H4 (cell line): ENCODE measurements at places on chromosomes 1 and 21. TPM values are rescaled to one million over a fixed set of nuclear protein-coding genes. Genes with fewer than 3 reads are reported as not detected.

DNA sequence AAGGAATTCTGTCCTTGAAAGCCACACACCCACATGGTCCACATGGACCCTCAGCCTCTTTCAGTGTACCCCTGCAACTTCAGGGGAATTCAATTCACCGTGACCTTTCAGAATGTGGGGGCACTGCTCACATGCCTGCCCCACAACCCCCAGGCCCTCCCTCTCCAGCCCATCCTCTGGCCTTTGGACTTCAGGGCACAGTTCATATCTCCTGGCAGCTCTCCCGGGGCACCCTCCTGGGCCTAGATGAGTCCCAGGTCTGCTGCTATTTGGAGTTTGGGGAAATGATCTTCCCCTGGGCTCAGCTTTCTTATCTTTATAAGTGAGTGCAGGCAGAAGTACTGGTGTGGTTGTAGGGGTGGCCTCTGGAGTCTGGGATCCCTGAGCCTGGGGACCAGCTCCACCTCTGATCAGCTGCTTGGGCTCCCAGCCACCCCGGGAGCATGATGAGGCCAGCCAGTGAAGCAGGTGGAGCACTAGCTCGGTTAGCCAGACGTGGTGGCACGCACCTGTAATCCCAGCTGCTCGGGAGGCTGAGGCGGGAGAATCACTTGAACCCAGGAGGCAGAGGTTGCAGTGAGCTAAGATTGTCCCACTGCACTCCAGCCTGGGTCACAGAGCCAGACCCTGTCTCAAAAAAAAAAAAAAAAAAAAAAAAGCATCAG lies 15.8 kb downstream of the C1orf167 start:
- DNase-seq = no peak

Gene SLC25A34
- 0.10 and 0.47 TPM in 2 replicates for total RNA-seq

DNA sequence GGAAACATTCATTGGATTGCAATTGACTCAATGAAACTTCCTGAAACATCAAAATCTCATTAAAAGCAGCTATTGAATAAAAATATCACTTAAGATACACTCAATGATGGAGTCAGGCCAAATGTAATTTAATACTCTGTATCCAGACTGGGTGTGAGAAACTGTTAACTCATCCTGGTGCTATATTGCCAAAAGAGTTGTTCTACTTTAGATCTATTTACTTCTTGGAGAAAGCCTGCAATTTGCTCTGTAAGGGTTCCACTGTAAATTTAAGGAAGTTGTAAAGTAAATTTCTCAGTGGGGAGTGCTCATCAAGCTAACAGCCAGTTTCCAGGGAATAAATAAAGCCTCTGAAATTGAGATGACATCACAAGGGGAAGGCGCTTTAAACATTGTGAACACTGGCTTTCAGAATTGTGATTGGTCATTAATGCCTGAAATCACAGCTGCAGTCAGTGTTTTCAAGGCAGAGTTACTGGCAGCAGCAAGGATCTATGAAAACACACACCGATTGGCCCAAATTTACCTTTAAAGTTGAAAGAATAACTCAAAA lies 91.4 kb downstream of the OLFM3 start:
- peak; percentile 3 for DNase-seq

Gene CACNA1S
- total RNA-seq = not detected in 2 replicates

Gene GJA5
- 0.15 and 0.41 TPM in 2 replicates for total RNA-seq

DNA sequence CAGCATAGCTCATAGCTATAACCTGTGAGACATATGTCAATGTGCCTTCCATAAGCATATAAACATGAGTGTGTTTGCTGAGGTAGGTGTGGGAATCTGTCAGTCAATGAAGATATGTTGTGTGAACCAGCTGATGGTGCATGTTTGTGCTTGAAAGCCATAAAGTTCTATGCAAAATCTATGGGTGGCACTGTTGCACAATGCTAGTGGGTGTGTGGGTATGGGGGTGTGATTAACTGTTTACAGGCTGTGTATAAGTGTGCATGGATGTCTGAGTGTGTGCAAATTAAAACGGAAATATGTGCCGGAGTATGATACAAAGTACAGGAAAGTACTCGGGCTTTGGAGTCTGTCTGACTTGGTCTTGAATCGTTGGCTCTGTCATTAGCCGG lies 1.0 kb upstream of the ATP2B4 start:
- peak; percentile 26 for DNase-seq

- DNase-seq = no peak
Measured at GRCh38 chr1:66160719-66161118, 368.0 kb downstream of the PDE4B start.

DNA sequence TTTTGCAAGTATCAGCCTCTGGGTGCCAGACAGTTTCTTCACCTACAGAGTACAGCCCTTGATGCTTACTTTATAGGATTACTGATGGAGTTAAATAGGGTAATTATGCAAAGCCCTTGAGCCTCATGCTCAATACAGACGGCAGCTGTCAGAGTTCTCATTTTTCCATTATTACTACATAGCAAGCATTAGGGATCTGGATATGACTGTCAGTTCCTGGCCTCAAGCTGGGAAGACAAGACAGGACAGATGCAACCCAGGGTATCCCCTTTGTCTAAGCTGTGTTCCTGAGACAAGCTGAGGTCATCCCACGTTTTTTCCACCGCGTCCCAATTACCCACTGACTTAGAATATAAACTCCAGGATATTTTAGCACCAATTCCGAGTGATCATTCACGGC lies 94.4 kb downstream of the SLC35F3 start:
- DNase-seq = no peak

Gene PIK3CD
- total RNA-seq = 2.3 and 3.1 TPM in 2 replicates

Gene ESRRG
- total RNA-seq = 0.72 and 0.76 TPM in 2 replicates

- DNase-seq = peak; percentile 55
Measured at GRCh38 chr1:210232511-210233215, at the start of gene SERTAD4. TSS of gene SERTAD4 (plus strand) at chr1:210232796. CDS start at chr1:210237961, 5,165 bp downstream.

Gene TTC22
- total RNA-seq = not detected in 2 replicates

GRCh38 chr1:147837129-147837963 lies 65.2 kb upstream of the GJA8 start:
- no peak for DNase-seq

Gene CYP4B1
- total RNA-seq = not detected in 2 replicates

Gene OLFM3
- 1.2 and 1.4 TPM in 2 replicates for total RNA-seq

Gene DENND2C
- total RNA-seq = 0.39 and 0.62 TPM in 2 replicates

- no peak for DNase-seq
Measured at GRCh38 chr1:199688133-199688676, 339.3 kb upstream of the NR5A2 start.

GRCh38 chr1:109541102-109541501 lies 1.4 kb downstream of the GPR61 start:
- DNase-seq = no peak

- DNase-seq = no peak
Measured at GRCh38 chr1:210750468-210750867, 383.5 kb downstream of the KCNH1 start.

Gene TTLL10
- not detected in 2 replicates for total RNA-seq

- peak; percentile 28 for DNase-seq
Measured at GRCh38 chr1:156233426-156234127, 8.4 kb upstream of the BGLAP start.

GRCh38 chr1:214352838-214353237 lies 71.9 kb downstream of the SMYD2 start:
- DNase-seq = no peak

DNA sequence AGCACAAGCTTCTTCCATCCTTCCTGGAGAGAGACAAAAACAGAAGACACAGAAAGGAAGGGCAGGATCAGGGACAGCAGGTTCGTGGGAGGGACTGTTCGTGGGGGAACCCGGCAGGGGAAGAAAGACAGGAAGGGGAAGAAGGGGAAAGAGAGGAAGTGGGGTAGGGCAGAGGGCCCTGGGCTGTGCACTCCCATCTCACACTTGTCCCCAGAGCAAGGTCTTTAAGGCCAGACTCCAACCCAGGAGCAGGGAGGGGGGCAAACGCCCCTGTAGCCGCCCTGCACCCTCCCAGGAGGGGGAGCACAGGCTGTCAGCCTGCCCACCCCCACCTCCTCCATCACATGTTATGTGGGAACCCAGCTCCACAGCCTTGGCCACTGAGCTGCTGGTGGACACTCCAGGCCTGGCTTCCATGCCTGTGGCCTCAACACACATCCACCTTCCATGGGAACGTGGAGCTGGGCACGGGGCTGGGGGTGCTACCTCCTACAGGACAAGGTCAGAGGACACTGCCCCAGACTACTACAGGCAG lies 9.3 kb downstream of the SLC19A1 start:
- DNase-seq = no peak

GRCh38 chr21:42653231-42654061 lies at the start of gene PDE9A:
TSS of gene PDE9A (plus strand) at chr21:42653621. CDS start at chr21:42653815, 194 bp downstream.
- DNase-seq = no peak

- DNase-seq = no peak
Measured at GRCh38 chr1:79825551-79825950, 819.0 kb upstream of the ADGRL4 start.

GRCh38 chr1:37100310-37100709 lies 66.0 kb upstream of the GRIK3 start:
- DNase-seq = no peak

GRCh38 chr1:228074954-228075730 lies 7.4 kb upstream of the ARF1 start:
- no peak for DNase-seq

Gene CFHR4
- not detected in 2 replicates for total RNA-seq

DNA sequence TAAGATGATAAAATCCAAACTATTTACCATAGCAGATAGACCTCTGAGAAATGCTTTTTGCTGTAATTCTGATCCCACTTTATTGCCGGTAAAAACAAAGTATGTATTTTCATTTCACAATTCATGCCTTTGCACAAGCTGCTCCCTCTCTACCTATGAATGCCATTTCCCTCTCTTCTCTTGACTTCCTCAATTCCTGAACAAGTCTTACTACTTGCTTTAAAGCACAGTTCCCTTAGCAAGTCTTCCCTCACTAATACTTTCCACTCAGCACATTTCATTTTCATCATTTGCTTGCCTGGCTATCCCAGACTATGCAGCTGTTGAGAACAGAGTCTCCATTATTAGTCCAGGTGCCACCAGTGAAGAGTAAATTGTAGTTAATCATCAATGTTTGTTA lies 13.8 kb downstream of the GPATCH2 start:
- no peak for DNase-seq

DNA sequence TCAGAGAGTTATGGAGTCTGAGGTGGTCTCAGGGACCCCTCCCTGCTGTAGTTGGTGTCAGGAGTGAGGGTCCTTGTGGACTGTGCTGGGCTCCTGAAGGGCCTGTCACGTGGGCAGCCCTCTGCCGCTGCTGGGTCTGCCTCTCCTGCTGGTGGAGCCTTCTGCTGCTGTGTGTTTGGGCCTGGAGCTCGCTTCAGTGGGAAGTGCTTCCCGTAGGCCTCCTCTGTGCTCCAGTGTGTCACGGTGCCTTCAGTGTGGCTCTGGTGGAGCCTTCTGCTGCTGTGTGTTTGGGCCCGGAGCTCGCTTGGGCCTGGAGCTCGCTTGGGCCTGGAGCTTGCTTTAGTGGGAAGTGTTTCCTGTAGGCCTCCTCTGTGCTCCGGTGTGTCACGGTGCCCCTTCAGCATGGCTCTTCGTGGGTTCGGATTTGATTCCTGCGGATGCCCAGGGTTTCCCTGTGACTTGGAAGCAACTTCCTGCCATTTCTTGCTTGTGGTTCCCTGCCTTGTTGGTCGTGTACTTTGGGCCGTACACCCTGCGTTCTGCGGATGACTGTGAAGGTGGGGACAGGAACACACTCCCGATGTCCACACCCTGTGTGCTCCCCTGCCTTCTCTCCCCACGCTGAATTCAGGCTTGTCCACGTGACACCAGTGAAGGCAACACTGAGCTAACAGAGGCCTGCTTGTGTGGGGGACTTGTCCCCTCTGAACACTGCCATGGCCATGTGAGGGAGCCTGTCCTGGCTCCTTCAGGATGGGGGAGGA lies 19.5 kb downstream of the C1orf174 start:
- DNase-seq = no peak

- DNase-seq = no peak
Measured at GRCh38 chr1:32239337-32239736, 7.7 kb upstream of the FAM167B start.

DNA sequence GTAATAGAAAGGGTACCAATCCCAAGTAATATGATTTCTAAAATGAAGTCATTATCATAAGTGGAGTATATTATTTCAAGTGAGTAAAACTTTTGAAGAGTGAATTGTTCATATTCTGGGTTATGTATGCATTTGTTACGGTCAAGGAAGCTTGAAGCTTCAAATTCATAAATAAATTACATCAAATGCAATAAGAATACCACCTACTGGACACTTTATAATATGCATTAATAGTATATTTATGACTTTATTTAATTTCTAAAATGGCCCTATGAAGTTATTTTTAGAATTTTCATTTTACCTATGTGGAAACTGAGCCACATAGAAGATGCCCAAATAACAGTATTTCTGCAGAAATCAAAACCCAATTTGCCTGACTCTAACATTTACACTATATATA lies 260.6 kb downstream of the SMYD3 start:
- no peak for DNase-seq

GRCh38 chr1:200912737-200913407 lies 18.2 kb downstream of the INAVA start:
- no peak for DNase-seq

DNA sequence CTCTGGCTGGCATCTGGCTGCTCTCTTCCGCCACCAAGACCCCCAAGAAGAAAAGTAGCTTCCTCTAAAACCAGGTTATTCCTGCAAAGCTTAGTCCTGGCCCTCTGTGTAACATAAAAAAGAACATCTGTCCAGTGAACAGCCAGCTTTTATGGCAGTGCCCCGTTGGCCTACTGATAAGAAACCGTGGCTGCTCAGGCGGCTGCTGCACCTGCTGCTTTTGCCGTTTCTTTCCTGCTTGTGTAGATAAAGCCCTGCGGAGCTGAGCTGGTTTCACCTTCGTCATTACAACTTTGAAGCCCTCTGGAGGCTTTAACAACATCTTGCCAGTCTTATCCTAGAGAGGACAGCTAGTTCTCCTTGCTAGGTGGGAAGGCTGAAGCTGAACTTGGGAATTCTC lies 20.5 kb downstream of the ELAPOR1 start:
- no peak for DNase-seq

Gene LCE2B
- not detected in 2 replicates for total RNA-seq

Gene TEX38
- not detected in 2 replicates for total RNA-seq

DNA sequence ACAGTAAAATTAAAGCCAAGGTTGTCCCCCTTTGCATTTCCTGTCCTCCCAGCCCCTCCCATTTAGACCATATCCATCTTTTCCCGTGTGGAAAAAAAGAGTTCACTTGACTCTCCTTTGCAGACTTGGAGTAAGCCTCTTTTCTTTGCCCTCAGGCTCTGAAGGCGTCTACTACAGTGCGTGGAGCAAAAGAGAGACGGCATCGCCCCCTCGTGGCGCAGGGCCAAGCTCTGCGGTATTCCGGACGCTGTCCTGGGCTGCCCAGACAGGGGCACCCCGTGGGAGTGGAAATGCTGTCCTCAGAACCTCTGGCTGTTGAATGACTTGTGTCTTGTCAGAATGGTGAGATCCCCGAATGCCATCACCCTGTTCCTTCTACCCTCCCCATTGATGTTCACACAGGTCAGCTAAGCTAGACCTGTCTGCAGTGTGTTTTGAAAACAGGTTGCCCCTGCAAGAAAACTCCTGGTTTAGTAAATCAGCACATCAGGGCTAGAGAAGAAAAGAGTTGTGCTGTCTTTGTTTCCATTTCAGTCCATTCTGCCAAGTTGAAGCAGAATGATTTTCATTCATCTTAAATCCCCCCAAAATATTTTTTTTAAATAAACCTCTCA lies 12.3 kb upstream of the GJA8 start:
- peak; percentile 76 for DNase-seq

GRCh38 chr1:16242556-16243214 lies 5.7 kb upstream of the CPLANE2 start:
- no peak for DNase-seq
